Stimulated activated naive CD8-positive, alpha-beta T cell treated with anti-CD3 and anti-CD28 coated beads, Interleukin-15, Interleukin-2, amounts not matched to agents 100 U/mL and 50 U/mL, for 24 hours (primary cell): ENCODE measurements at places on chromosomes 12 and 14.

DNA sequence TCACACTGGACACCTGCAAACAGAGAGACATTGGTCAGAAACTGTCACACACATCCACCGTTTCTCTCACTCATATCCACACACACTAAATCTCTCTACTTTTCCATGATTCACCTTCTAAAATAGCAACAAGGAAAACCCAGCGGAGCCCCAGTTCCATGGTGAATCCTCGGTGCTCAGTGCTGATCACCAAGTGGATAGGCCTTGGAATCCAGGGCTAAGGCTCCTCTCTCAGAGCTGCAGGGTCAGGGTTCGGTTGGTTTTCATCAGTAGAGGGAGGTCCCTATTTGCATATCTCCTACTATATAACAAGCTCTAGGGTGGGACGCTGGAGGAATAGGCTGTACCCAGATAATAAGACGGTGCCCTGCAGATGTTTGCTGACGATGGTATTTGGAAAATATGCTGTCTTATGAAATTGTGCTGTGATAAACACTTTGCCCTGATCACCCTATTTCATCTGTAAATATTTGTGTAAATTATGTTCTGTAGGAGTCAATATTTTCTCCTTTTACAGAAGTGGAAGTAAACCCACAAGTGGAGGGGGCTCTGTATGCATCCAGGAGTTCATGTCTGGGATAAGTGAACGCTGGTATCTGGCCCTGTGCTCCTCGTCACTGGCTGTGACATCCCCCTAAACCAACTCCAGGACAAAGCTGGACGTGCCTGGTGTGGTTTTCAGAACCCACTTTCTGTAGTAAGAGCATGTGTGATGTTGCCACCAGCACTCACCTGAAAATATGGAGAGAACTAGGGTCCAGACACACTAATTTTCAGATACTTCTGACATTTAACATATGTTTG, 709.2 kb downstream of the TMEM121 start:
- DNase-seq = no peak

DNA sequence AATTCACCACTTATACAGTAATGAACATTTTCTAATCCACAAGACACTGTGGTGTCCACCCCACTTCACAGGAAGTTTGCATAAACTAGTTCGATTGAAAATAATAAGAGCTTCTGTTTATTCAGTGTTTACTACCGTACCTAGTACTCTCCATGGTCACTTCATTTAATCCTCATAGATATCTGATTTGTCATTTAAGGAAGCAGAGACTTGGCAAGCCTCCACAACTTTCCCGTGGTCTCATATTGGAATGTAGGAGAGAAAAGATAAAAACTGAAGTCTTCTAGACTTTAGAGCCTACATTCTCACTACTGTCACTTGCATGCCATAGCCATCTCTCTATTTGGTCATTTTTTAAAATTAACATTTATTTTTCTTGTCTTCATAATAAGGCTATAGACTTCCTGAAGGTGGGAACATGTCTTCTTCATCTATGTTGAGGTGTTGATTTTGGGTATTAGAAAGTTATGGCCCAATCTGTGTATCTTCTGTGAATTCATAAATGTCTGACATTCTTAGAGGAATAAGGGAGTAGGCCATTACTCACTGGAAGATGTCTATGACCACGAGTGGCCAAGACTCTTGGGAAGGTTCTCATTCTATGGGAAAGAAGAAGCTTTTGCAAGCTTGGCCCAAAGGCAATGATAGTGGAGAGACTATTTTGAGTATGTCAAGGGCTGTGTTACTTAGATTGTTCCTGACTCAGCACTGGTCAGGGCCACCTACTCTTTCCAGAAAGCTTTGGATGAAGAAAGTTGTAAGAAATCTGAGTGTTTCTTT, 423.7 kb downstream of the LRIG3 start:
- no peak for DNase-seq

DNA sequence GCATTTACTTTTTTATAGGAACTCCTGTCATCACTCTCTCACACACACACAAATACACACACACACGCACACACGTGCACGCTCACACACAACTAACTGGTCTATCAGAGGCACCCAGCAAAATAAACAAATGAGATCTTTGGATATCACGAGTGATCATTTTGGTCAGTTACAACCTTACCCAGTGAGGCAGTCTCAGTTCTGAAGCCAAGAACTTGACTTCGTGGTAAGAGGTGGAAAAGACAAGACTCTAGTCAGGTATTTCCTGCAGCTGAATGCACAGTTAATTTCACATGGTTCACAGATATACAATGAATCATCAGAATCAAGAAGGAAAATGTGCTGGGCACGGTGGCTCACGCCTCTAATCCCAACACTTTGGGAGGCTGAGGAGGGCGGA, 39.4 kb downstream of the ATF7 start:
- no peak for DNase-seq

DNA sequence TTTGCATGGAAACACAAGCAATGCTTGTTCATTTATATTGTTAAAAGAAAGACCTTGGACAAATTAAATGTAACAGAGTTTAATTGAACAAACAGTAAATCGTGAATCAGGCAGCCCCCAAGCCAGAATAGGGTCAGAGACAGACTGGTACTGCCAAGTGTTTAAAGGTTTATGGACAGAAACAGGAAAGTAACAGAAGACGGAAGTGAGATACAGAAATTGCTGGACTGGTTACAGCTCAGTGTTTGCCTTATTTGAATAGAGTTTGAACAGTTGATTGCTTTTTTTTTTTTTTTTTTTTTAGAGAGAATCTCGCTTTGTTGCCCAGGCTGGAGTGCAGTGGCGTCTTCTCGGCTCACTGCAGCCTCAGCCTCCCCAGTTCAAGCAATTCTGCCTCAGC, 50.3 kb downstream of the DAO start:
- no peak for DNase-seq

DNA sequence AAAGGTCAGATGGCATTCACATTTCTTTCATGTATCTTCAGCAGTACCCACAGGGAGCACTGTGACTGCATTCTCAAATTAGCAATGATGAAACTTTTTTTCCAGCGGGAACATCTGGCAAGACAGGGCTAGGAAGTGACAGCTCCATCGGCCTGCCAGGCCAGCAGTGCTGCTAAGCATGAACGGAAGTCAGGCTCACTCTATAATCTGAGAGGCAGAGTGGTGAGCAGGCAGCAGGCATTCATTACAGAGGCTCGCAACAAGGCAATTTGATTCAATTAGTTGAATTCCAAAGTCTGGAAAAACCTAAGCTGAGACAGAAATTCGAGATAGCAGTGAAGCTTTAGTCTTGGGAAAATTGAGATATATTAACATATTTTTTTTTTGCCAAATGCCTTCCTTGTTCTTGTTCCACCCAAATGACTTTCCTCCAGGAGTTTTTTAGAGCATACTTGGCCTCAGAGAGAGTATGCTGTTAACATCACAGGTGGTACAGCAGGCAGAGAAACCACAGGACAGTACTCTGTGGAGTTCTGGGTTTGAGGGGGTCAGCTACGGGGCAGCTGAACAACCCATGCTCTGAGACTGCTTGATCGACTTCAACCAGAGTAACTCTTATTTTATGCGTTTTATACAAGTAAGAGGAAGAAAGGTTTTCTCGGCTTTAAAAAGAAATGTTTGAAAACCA, 414.9 kb downstream of the APAF1 start:
- DNase-seq = no peak

DNA sequence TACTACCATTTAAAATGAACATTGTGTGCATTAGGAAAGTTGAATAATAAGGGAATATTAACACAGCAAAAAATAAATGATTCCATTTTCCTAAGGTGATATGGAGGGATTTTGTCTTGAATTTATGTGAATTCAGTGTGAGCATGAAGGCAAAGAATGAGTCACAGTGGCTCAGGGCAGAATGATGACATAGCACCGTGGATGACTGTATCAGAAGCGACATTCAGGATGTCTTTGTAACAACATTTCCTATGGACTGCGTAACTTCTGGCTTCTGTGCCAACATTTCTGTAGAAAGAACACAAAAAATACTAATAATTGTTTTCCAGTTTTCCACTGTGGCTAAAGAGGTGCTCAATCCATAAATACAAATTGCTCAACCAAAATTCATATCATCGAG, 54.6 kb downstream of the TTC8 start:
- DNase-seq = no peak

DNA sequence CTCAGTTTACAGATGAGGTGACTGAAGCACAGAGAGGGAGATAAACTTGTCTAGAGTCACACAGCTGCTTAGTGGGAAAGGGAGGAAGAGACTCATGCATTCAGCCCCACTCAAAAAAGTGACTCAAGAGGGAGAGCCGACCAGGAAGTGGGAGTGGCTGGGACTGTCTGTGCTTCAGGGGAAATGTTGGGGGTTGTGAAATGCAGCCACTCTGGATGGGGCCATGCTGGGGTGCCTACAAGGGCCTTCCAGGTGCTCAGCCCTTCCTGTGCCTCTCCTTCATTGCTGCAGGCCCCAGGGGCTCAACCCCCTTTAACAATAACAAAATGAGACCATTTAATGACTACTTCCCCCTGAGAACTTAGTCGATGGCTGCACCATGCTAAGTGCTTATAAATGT, 41.8 kb downstream of the CACNA1C start:
- DNase-seq = no peak

DNA sequence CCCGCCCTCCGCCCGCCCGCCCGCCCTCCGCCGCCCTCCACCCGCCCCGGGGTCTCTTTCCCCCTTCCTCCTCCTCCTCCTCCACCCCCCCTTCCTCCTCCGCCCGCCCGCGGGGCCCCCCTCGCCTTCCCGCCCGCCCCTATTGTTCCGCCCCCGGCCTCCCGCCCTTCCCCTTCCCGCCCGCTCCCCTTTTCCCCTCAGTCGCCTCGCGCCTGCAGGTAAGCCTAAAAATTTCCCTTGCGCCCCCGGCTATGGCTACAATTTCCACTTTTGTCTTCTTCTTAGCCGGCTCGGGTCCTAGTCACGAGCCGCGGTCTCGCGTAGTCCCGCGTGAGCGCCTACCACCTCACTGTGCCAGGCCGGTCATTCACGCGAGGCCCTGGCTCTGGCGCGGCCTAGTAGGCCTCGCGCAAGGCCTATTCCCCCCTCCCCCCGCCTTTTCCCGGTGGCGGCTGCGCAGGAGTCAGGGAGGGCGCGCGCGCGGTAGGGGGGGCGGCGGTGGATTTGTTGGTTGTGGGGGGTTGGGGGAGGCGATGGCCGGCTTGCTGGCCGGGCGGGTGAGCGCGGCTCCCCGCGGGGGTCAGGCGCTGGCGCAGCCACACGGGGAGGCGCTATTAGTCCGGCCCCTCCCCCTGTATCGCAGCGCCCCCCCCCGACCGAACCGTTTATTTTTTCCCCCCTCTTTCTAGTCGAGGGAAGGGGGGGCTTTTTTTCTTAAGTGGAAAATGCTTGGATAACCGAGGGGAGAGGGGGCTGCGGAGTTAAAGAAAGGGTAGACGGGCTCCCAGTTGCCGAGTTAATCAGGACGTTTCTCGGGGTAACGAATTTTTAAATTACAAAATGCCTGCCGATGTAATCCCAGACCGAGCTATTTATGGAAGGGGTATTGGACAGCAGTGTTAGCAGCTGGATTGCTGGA, 516 bp downstream of the PCBP2 start:
- peak; percentile 77 for DNase-seq

- DNase-seq = no peak
These were observed 32.6 kb downstream of the SLC35F4 start for GRCh38 chr14:57833323-57833722.
